Stimulated activated CD8-positive, alpha-beta memory T cell treated with anti-CD3 and anti-CD28 coated beads, Interleukin-7, amount 100 ng/mL, for 1 hour (primary cell): ENCODE measurements at places on chromosomes 3 and 15.

GRCh38 chr3:31432897-31433678 is 99.6 kb upstream of the STT3B start:
- DNase-seq, result no peak

DNA sequence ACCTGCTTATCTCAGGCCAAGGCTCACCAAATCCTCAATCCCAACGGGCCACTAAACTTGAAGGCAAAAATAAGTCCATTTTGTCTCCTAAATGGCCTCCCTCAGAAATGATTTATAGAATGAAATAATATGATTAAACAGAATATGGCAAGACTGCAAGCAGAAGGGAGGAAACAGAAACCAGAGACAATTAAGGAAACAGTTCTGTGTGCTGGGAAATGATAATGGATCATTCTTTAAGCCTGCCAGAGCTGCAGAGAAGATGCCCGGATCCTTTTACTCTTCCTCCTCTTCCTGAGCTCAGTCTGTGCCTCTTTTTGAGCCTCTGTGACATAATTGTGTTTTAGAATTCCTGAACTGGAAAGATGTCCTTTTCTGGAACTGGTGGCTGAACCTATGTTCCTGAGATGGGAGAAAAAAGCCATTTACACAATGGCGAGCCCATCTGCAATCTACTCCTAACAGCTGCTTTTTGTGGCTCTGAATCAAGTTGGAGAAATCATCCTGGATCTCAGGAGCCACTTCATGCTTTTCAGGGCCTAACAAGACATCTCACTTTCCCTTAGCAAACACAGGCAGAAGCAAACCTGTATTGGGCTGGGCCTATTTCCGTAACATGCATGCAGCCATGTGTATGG is 2.8 kb upstream of the ABHD2 start:
- DNase-seq, result no peak

DNA sequence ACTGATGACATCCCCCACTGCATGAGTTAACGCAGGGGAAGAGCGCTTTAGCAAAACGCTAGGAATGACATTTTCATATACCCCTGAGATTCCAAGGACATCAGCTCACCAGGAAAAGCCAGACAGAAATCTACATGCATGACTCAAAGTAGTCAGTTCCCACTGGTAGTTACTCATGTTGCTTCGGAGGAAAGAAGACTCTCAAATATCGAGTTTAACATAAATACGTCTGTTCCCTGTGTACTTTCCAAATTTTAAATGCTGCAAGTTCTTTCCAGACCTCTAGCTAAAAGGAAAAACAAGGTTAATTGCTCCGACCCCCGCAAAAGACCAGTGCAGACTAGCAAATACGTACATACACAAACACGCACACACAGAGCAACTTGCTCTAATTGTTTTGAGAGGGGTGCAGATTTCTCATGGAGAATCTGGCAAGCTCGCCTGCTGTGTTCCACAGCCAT is 115.4 kb upstream of the PRICKLE2 start:
- no peak for DNase-seq

DNA sequence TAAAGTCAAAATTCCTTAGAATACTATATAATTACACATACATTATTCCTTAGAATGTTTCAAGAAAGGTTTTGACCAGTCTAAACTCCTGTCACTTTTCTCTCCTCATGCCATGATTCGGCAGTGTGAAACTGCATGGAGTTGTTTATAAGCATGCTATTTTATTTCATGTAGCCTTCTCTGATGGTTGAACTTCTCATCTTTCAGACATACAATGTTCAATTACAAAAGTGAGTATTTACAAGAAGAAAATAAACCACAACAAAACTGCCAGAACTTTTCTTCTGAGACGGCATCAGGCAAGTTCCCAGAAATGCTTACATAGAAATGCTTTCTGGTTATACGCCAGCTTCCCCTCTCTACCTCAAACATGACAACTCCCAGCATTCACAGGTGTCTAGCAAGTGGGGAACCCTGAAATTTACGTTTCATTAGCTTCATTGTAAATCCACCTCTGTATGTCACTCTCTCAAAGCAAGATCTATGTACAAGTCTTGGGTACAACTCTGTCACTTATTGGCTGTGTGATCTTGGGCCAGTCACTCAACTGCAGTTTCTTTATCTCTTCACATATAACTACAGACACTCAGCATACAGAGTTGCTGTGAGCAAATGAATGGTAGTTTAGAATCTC is 42.7 kb downstream of the HDGFL3 start:
- DNase-seq, result no peak

DNA sequence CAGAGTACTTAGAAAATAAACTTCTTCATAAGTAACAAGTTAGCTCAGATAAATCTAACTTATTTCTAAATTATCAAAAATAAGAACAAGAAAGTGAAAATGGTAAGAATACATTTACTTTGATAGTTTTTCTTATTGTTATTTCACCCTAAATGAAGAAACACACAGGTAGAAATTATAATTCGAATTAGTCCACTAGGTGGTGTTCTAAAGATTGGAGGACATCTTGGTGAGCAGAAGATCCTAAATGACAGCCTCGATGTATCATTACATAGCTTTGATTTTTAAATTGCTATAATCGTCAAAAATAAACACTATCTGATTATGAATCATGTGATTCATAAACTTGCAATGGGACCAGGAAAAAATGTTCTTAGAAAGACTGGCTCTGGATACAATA is 280.8 kb upstream of the UBE2E2 start:
- no peak for DNase-seq

DNA sequence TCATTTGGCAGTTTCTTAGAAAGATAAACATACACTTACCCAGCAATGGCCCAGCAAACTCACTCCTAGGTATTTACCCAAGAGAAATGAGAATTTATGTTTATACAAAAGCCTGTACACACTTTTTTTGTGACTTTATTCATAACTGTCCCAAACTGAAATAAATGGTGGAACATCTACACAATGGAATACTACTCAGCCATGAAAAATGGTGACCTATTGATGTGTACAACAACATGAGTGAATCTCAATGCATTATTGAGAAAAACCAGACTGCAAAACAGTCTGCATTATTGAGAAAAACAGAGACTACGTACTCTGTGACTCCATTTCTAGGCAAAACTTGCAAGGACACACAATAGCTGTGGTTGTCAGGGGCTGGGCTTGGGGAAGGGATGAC is 37.2 kb downstream of the SNRK start:
- DNase-seq, result no peak

GRCh38 chr15:52252781-52253180 is 42.8 kb downstream of the MYO5C start:
- DNase-seq, result no peak

DNA sequence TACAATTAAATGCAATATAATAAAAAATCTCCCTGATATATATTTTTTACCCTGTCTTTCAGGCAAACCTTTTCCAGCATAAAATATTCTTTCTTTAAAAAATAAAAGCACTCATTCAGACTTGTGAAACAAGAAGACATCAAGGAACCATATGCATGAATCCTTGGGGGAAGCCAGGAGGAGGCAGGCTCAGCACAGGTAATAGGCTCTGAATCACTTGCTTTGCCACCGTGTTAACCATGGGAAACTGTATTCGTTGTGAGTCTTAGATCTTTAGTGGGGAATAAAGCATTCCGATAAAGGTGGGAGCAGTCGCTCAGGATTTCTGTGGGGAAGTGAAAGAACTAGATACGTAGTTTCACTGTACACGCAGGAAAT is 42.4 kb downstream of the FBN1 start:
- DNase-seq, result no peak

GRCh38 chr15:56732886-56733135 is 498 bp downstream of the ZNF280D start:
- no peak for DNase-seq

GRCh38 chr3:81029861-81030260 is 731.6 kb downstream of the GBE1 start:
- no peak for DNase-seq

- DNase-seq, result no peak
Measured at GRCh38 chr15:74046275-74046674, 36.1 kb downstream of the GOLGA6A start.

DNA sequence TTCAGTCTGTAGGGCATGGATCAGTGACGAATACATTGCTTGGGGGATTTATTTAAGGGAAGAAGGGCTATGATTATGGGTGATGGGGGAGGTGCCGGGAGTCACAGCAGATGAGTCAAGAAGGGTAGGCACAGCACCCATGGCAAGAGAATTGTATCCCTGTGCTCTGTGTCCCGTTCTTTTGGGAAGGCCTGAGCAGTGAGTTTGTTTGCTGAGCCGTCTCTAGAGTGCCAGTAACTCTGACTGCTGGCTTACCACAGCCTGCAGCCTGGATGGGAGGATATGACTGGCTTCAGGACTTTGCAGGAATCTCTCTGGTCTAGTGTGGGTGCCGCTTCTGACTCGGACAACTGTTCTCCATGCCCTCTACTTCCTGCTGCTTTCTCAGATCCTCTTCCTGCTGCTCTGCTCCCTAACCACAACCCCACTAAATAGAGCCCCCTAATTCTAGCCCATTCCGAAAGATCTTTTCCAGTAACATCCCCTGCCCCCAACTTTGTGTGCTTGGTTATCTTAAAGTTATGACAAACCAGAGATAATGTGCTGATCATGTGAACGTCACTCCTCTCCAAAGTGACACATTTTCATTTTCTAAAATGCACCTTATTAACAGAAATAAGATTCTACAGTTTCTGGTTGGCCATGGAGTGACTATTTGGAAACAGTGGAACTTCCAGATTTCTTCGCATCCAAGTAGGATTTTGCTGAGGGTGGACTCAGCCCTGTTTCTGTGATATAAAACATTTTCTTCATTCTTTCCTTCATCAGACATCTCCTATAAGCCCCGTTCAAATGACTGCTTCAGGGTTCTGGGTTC is 239.0 kb downstream of the SLCO3A1 start:
- no peak for DNase-seq

GRCh38 chr3:187197335-187197649 is at the start of gene RTP1:
Gene RTP1 (plus strand): TSS chr3:187197486. CDS start chr3:187197516, 30 bp downstream.
- no peak for DNase-seq
